ENCODE measurements at places on chromosomes 13 and 19. TPM values are rescaled to one million over a fixed set of nuclear protein-coding genes. Genes with fewer than 3 reads are reported as not detected.

GRCh38 chr13:29065142-29065541, 245.0 kb downstream of the MTUS2 start:
- no peak for DNase-seq
- H3K36me3 ChIP-seq, result no peaks in the 10 kb centered on the region
- H3K4me1 ChIP-seq, result no peaks in the 10 kb centered on the region
- H3K27me3 ChIP-seq, result no peaks in the 10 kb centered on the region
- no peak overlapping the region for H3K27ac ChIP-seq
- no peak overlapping the region for H3K4me3 ChIP-seq

DNA sequence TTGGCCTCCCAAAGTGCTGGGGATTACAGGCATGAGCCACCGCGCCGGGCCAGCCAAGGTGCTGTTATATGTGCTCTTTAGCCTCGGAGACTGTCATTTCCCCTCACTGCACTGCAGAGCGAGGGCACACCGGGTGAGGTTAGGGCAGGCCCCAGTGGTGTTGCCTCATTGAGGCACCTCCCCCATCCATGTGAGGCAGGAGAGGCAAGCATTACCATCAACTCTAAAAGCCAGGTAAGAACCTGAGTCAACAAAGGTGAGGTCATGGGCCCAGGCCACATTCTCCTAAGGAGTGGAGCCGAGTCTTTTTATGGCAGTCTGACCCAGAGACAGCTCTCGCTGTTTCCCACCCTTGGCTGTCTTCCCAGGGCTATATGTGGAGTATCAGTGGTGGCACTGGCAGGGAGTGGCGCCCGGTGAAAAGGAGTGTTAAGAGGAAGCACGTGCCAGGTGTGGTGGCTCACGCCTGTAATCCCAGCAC, 10.9 kb downstream of the B3GNT8 start:
- no peak overlapping the region for H3K4me3 ChIP-seq
- H3K4me1 ChIP-seq, result no peaks in the 10 kb centered on the region
- no peaks in the 10 kb centered on the region for H3K27me3 ChIP-seq

GRCh38 chr13:95463531-95463930, 89.0 kb upstream of the CLDN10 start:
- no peak for DNase-seq
- no peak overlapping the region for H3K4me3 ChIP-seq
- H3K36me3 ChIP-seq, result no peaks in the 10 kb centered on the region
- H3K4me1 ChIP-seq, result no peaks in the 10 kb centered on the region
- peaks cover 13% of the 10 kb centered on the region for H3K27me3 ChIP-seq

- H3K36me3 ChIP-seq, result no peaks in the 10 kb centered on the region
- no peak overlapping the region for H3K27ac ChIP-seq
- peaks cover 10% of the 10 kb centered on the region for H3K27me3 ChIP-seq
Measured at GRCh38 chr19:7706955-7707456, 5.1 kb upstream of the FCER2 start.

GRCh38 chr19:36371886-36372285, 7.1 kb downstream of the ZFP14 start:
- no peak for DNase-seq
- H3K36me3 ChIP-seq, result peaks cover 34% of the 10 kb centered on the region
- no peak overlapping the region for H3K27ac ChIP-seq
- no peaks in the 10 kb centered on the region for H3K4me1 ChIP-seq
- no peak overlapping the region for H3K4me3 ChIP-seq
- H3K27me3 ChIP-seq, result no peaks in the 10 kb centered on the region

GRCh38 chr19:39599116-39599515, 3.2 kb upstream of the LGALS13 start:
- H3K36me3 ChIP-seq, result no peaks in the 10 kb centered on the region
- DNase-seq, result no peak
- no peaks in the 10 kb centered on the region for H3K27me3 ChIP-seq
- no peaks in the 10 kb centered on the region for H3K4me1 ChIP-seq
- H3K27ac ChIP-seq, result no peak overlapping the region
- H3K4me3 ChIP-seq, result no peak overlapping the region

DNA sequence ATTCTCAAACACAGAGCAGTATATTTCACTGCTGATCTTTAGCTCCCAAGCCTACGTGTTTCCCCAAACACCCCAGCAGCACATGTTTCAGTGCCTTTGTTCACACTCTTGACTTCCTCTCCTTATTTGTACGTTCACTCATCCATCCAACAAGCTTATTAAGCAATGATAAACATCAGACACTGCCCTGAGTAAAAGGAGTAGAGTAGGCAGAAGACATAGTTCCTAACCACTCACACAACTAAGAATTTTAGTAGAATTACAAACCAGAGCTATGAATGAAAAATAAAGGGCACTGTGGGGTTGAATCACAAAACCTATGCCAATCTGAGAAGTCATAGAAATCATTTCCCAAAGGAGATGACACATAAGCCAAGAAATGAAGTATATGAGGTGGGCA, 213.5 kb downstream of the DIAPH3 start:
- no peaks in the 10 kb centered on the region for H3K27me3 ChIP-seq
- DNase-seq, result no peak
- H3K4me1 ChIP-seq, result peaks cover 35% of the 10 kb centered on the region
- H3K27ac ChIP-seq, result no peak overlapping the region
- no peaks in the 10 kb centered on the region for H3K36me3 ChIP-seq
- no peak overlapping the region for H3K4me3 ChIP-seq

- H3K27ac ChIP-seq, result no peak overlapping the region
- peaks cover 13% of the 10 kb centered on the region for H3K36me3 ChIP-seq
- DNase-seq, result no peak
Measured at GRCh38 chr19:2080336-2080988, 15.7 kb downstream of the MOB3A start.

GRCh38 chr19:19528721-19529490, at the start of gene YJEFN3:
TSS of gene YJEFN3 (plus strand) at chr19:19528911. CDS start at chr19:19528933, 22 bp downstream.
- H3K4me3 ChIP-seq, result no peak within 1 kb of the TSS
- no peaks in the 10 kb centered on the region for H3K27me3 ChIP-seq
- peaks cover 2% of the 10 kb centered on the region for H3K36me3 ChIP-seq
- peak within 1 kb of the TSS; percentile 59 for H3K27ac ChIP-seq
- peaks cover 23% of the 10 kb centered on the region for H3K4me1 ChIP-seq

- no peaks in the 10 kb centered on the region for H3K27me3 ChIP-seq
- peak overlapping the region; percentile 5 for H3K27ac ChIP-seq
- H3K36me3 ChIP-seq, result no peaks in the 10 kb centered on the region
Measured at GRCh38 chr13:75458696-75459422, 23.1 kb downstream of the TBC1D4 start.

GRCh38 chr13:35695448-35695770, 218.9 kb upstream of the MAB21L1 start:
- H3K27me3 ChIP-seq, result no peaks in the 10 kb centered on the region
- H3K27ac ChIP-seq, result no peak overlapping the region
- no peak for DNase-seq

Gene CEACAM7
- total RNA-seq, result not detected

Gene ZNF490
- total RNA-seq, result 9.2 TPM

Gene C19orf73
- total RNA-seq, result 3.4 TPM

Gene CBY2
- not detected for total RNA-seq
